Activated T-helper 1 cell treated with Interleukin-2 at 50 U/mL for 16 hours (primary cell): ENCODE measurements at places on chromosomes 5 and 9.

DNA sequence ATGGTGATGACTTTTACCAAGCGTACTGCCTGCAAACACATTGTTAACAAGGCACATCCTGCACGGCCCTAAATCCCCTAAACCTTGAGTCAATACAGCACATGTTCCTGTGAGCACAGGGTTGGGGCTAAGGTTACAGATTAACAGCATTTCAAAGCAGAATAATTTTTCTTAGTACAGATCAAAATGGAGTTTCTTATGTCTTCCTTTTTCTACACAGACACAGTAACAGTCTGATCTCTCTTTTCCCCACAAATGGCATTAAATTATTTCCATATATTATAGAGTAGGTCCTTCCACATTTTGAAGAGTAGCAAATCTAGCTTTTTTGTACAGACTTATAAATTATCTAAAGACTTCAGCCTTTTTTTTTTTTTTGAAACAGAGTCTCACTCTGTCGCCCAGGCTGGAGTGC lies 1.6 kb upstream of the TMEM141 start:
- DNase-seq, result no peak

DNA sequence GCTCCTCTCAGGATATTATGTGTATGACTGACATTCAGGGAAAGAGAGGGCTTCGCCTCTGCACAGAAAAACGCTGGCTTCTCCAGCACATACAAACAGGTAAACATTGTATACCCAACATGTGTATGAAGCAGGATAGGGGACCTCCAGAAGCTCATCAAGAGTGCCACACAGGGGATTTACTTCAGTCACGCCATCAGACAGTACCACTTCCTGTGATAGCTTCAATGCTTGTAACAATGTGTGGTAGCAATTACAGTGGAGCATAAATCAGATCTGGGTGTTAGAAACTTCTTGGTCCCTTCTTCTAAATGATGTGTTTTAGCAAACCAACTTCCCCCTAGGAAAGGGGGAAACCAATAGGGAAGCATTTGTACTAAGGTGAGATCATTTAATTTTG lies 160.8 kb downstream of the TSSK1B start:
- no peak for DNase-seq

DNA sequence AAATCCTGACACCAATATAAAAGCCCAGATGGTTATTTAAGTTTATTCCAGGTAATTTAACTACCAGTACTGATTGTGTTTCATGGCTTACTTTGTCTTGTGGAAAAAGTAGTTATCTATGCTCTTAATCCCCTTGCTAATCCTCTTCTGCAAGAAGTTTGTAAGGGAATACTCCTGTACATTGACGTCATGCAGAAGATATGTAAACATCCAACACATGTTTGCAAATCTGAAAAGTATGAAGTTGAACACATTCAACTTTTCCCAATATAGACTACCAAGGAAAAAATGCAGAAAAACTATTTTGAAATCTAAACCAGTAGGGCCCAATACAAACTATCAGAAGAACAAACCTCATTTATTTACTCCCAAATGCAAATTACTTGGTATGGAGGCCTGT lies 56.3 kb upstream of the ELL2 start:
- DNase-seq, result no peak

DNA sequence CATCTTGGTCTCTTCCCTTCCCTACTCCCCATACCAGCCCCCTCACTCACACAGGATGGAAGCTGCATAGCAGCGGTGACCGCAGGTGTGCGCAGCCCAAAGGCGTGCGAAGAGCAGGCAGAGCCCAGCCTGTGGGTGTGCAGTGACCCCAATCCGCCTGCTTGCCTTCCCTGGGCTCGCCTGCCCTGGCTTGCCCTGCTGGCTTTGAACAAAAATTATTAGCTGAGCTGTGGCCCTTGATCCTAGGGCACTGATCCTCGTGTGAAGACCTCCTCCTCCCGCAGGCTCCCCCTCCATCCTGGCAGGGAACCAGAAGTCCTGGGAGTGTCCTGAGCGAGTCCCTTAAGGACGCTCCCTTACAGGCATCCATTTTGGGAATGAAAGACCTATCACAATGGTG lies 31.9 kb downstream of the MORN5 start:
- no peak for DNase-seq

- DNase-seq, result no peak
Observed at GRCh38 chr9:94911986-94912635, 185.6 kb downstream of the AOPEP start.

- no peak for DNase-seq
Observed at GRCh38 chr9:101977614-101978210, 239.3 kb upstream of the GRIN3A start.
